ENCODE measurements at places on chromosomes 6 and 20.

DNA sequence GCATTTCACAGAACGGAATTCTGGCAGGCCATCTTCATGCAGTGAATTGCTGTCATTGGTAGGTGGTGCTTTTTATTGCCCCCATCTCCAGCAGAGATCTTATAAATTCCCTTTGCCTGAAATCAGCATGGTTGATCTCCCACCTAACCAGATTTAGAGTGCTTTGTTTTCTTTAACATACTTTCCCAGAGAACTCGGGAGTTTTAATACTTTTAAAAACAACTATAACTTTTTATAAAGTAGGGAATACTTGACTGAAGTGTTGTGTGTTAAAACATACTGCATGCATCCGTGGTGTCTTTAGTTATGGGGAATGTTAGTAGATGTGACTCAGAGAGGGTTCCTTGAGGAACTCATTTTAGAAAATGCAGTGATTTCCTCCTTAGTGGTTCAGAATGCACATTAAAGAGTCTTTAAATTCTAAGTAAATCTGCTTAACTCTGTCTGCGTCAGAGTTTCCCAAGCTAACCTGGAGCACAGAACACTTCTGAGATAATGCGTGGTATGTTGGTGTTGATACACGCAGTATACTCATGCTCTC is 54.9 kb downstream of the AKAP12 start:
- no peak overlapping the region for H3K4me3 ChIP-seq
- no peak overlapping the region for H3K27ac ChIP-seq
- H3K4me1 ChIP-seq: peaks cover 6% of the 10 kb centered on the region
- H3K36me3 ChIP-seq: no peaks in the 10 kb centered on the region

DNA sequence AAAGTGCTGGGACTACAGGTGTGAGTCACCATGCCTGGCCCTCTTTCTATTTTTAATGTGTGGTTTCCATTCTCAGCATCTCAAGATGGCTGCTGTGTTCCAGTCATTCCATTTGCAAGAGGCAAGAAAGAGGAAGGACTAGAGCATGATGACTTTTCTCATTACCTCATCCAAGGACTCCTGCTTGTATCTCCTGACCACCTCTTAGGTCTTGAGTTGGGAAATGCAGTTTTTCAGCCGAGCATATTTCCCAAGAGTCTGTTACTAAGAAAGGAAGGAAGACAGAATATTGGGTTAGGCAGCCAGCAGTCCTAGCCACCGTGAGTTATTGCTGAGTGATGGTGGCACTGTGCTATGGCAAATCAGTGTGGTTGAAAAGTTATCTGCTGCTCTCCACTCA is 108.4 kb upstream of the INSM1 start:
- H3K27ac ChIP-seq: peak overlapping the region; percentile 21
- no peak for DNase-seq
- no peak overlapping the region for H3K4me3 ChIP-seq
- no peaks in the 10 kb centered on the region for H3K36me3 ChIP-seq

DNA sequence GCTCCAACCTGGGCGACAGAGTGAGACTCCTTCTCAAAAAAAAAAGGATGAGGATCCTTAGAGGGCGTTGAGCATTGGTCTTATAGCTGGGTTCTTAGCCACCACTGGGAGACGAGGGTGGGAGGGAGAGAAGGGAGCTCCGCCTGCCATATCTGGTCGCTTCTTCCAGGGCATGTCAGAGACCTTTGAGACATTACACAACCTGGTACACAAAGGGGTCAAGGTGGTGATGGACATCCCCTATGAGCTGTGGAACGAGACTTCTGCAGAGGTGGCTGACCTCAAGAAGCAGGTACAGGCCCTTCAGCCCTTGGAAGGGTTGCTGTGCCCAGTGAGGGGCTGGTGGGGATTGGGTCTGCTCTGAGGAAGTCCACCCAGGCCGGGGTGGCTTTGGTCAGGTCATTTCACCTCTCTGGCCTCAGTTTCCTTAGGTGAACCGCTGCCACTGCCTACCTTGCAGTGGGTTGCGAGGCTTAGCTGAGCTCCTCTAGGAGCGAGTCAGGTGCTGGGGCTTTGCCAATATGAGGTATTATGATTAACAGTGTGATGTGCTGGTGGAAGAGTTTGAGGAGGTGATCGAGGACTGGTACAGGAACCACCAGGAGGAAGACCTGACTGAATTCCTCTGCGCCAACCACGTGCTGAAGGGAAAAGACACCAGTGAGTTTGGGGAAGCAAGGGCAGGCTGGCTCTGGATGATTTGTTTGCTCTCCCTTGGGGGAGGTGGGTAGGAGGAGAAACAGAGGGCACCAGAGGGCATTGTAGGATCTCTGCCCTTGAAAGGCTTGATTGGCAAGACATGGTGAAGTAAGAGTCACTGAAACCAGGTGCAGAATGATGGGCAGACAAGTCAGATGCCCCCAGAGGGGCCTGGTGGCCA is 8.5 kb downstream of the CNPY3 start:
- H3K27me3 ChIP-seq: no peaks in the 10 kb centered on the region
- H3K36me3 ChIP-seq: peaks cover 3% of the 10 kb centered on the region
- no peak for DNase-seq
- no peak overlapping the region for H3K27ac ChIP-seq
- H3K4me3 ChIP-seq: no peak overlapping the region

DNA sequence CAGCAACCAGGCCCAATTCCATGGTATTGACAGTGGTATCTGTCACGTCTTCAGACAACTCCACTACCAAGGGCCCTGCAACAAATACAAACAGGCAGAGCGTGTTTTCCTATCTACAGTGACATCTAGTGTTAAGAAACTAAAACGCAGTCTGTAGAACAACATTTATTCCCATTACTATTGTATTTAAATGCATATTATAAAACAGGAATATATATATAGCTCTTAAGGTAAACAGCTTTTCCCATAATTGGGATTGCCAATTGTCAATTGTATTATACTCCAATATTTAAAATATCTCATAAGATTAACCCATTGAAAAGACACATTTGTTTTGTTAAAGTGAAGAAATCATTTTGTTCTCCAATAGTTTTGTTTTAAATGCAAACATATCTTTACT is 97.2 kb downstream of the KIF16B start:
- no peak overlapping the region for H3K4me3 ChIP-seq
- H3K36me3 ChIP-seq: no peaks in the 10 kb centered on the region
- peaks cover 5% of the 10 kb centered on the region for H3K4me1 ChIP-seq
- no peak overlapping the region for H3K27ac ChIP-seq
- no peaks in the 10 kb centered on the region for H3K27me3 ChIP-seq
- DNase-seq: no peak

- no peak for DNase-seq
- H3K4me1 ChIP-seq: peaks cover 5% of the 10 kb centered on the region
These were observed 42.0 kb downstream of the ADTRP start for GRCh38 chr6:11736601-11737000.

GRCh38 chr20:11585752-11586352 is 331.8 kb upstream of the BTBD3 start:
- no peaks in the 10 kb centered on the region for H3K4me1 ChIP-seq
- no peaks in the 10 kb centered on the region for H3K27me3 ChIP-seq
- no peaks in the 10 kb centered on the region for H3K36me3 ChIP-seq
- DNase-seq: no peak

DNA sequence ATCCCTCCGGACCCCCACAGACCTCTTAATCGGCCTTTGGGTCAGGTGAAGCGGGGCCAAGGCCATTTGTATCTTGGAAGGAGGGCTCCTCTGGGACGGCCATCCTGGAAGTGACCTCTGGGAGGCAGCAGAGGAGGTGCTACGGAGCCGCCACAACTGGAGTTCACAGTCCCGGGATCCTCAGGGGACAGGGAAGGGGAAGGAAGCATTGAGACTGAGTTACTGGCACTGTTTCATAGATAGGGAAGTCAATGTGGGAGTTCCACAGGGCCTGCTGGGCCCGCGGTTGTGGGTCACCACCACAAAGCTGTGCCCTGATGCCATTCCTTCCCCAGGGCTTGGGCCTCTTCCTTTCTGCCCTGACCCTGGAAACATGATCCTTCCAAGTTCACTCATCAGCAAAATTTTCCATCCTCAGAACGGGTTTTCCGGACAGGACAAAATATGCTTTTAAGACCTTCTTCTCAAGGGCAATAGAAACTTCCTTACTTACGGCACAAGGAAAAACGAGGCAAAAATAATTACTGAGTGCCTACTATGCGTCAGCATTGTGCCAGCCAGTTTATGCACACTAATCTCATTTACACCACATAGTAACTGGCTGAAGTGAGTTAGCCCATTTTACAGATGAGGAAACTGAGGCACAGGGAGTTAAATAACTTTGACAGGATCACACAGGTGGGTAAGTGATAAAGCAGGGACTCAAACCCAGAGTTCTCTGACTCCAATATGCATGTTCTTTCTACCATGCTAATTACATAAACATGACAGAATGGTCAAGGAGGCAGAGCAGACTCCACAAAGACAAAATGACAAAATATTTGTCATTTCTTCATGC is 143.8 kb downstream of the UNC5CL start:
- peaks cover 8% of the 10 kb centered on the region for H3K4me1 ChIP-seq
- no peak overlapping the region for H3K4me3 ChIP-seq
- DNase-seq: no peak
- no peaks in the 10 kb centered on the region for H3K27me3 ChIP-seq
- no peak overlapping the region for H3K27ac ChIP-seq
- H3K36me3 ChIP-seq: no peaks in the 10 kb centered on the region

DNA sequence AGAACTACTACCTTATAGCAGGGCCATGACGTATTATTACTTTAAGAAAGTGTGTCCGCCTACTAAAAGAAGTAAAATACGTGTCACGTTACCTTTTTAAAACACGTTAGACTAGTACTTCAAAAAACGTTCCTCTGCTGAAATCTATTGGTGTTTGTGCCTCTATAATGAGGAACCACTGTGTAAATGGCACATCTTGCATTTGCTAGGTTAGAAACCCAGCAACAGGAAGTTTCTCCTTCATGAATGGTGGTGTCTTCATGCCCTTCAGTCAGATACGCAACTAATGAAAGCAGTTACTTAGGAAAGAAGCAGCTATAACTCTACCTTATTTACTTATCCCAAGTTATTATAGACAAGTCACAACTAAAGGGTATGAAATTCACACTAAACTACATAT is 343.5 kb downstream of the RNGTT start:
- H3K4me1 ChIP-seq: no peaks in the 10 kb centered on the region
- no peaks in the 10 kb centered on the region for H3K36me3 ChIP-seq
- no peak for DNase-seq
- no peak overlapping the region for H3K4me3 ChIP-seq
- no peak overlapping the region for H3K27ac ChIP-seq

GRCh38 chr6:747921-748320 is 55.0 kb upstream of the EXOC2 start:
- H3K4me3 ChIP-seq: no peak overlapping the region
- H3K36me3 ChIP-seq: no peaks in the 10 kb centered on the region
- no peaks in the 10 kb centered on the region for H3K4me1 ChIP-seq

DNA sequence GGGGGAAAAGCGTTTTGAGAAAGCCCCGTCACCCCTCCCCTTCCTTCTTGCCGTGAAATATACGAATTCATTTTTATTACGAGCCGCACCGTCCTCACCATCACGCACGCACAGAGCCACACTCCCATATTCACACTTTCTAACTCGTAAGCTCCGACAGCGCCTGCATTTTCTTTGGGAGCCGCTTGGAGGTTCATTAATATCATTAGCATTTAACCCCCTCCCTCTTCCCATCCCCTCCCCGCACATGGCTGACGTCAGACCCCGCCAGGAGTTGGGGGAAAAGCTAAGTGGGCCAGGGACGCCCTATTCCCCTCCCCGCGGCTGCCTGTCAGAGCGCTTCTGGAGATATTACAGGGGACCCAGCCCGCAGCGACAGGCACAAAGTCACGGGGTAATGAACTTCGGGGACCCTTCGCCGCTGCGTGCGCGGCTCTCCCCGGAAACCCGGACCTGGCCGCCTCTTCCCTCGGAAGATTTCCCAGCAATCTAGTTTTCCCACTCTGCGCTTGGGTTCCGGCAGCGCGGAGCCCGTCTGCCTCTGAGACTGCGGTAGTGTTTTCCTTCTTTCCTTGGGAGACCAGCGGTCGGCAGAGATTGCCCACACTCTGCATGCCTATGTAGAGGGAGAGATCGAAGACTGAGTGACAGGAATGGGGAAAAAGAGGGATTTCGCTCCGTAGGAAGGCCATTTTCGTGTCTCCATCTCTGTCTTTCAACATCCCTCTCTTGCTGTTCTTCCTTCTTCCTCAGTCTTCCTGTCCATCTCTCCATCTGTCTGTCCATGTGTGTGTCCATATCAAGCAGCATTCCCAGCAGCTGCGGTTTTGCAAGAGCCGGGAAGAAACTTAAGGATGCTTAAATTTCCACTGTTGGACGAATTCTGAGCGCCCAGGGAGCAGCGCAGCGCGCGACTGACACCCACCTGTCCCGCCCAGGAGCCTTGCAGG is at the start of gene NR2E1:
Gene NR2E1, plus strand, starts transcription at position 309 of the 950 bp plus-strand sequence. CDS start 744 bp downstream, outside the sequence.
- no peak within 1 kb of the TSS for H3K27ac ChIP-seq
- peaks cover 75% of the 10 kb centered on the region for H3K4me1 ChIP-seq
- H3K4me3 ChIP-seq: no peak within 1 kb of the TSS

GRCh38 chr20:22984008-22984407 is 51.1 kb upstream of the SSTR4 start:
- H3K27ac ChIP-seq: no peak overlapping the region
- H3K4me1 ChIP-seq: no peaks in the 10 kb centered on the region
- DNase-seq: no peak
- no peaks in the 10 kb centered on the region for H3K27me3 ChIP-seq
- no peaks in the 10 kb centered on the region for H3K36me3 ChIP-seq
- H3K4me3 ChIP-seq: no peak overlapping the region

DNA sequence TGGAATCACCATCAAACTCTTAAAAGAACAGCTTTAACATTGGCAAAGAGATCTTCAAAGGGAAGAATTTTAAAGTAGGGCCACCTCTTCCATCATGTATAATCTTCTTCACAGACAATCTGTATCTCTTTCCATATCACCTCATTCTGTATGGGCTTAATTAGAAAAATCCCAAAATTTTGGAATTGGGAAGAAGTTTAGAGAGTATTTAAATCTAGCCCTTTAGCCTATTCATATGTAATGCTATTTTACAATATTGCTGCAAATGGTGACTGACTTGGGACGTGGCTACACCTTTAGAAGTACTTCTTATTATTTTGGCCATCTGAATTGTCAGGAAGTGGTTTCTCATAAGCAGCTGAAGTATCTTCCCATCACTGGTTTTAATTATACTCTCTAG is 474.3 kb downstream of the RFPL4B start:
- H3K4me3 ChIP-seq: no peak overlapping the region
- no peak for DNase-seq
- no peaks in the 10 kb centered on the region for H3K36me3 ChIP-seq
- H3K4me1 ChIP-seq: no peaks in the 10 kb centered on the region
- H3K27ac ChIP-seq: no peak overlapping the region
- no peaks in the 10 kb centered on the region for H3K27me3 ChIP-seq

GRCh38 chr6:89406141-89406540 is 5.9 kb downstream of the RRAGD start:
- H3K27ac ChIP-seq: no peak overlapping the region
- H3K4me3 ChIP-seq: no peak overlapping the region
- no peaks in the 10 kb centered on the region for H3K27me3 ChIP-seq
- no peaks in the 10 kb centered on the region for H3K36me3 ChIP-seq

- H3K4me1 ChIP-seq: peaks cover 17% of the 10 kb centered on the region
- no peaks in the 10 kb centered on the region for H3K36me3 ChIP-seq
- no peak overlapping the region for H3K4me3 ChIP-seq
These were observed 34.5 kb upstream of the ID4 start for GRCh38 chr6:19802656-19803055.

- no peak overlapping the region for H3K27ac ChIP-seq
- no peak for DNase-seq
- no peaks in the 10 kb centered on the region for H3K4me1 ChIP-seq
These were observed 44.6 kb downstream of the CDYL start for GRCh38 chr6:4820704-4821276.
